SK-N-SH (cell line): ENCODE measurements at places on chromosomes 5 and 9.
A peak's percentile ranks its signal among the peaks of the same experiment; 100 is the strongest.

GRCh38 chr5:38585816-38586215, 29.4 kb upstream of the LIFR start:
- DNase-seq: no peak

- no peak for DNase-seq
Measured at GRCh38 chr5:134273642-134274395, 47.9 kb upstream of the PPP2CA start.

- DNase-seq: peak; percentile 37
Measured at GRCh38 chr5:140563596-140563995, 802 bp downstream of the APBB3 start.

DNA sequence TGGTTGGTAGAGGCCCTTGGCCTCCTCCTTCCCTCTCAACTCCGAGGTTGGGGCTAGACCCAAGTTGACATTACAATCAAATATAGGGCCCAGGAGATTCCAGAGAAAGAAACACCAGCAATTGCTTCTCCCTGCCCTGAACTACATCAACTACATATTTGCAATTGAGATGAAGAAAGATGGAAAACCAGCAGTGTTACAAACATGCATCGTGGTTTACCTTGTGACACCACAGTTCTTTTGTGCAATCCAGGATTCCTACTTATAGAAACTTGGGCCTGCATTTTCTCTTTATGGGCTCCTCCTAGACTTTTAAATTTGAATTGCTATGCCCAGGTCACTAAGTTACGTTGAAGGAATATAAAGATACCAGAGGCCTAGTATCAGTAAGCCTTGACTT, 126.7 kb downstream of the DCP2 start:
- DNase-seq: no peak

DNA sequence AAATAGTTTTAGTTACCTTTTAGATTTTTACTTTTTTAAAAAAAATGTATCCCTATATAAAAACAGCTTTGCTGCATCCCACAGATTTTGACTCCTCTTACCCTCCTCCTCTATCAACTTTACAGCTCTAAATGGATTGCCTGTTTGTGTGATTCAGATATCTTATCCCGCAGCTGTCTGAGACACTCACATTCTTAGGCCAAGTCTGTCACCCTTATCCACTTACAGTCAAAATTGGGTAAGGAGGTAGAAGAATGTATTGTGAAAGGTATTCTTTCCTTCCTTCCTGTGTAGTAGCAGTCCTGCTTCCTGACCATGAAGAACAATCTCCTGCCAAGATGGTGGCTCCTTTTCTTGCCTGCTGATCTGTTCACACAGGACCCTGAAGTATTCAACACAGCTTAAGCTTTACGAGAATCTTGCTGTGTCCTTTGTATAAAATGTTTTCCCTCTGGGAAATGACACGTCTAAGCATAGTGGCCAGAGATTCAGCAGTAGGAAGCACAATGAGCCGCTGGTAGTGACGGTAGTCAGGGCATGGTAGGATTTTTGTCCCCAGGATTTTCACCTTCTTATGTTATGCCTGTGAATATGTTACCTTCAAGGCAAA, 67.7 kb upstream of the ST8SIA4 start:
- no peak for DNase-seq

GRCh38 chr5:16565118-16565517, 51.7 kb downstream of the RETREG1 start:
- DNase-seq: no peak

DNA sequence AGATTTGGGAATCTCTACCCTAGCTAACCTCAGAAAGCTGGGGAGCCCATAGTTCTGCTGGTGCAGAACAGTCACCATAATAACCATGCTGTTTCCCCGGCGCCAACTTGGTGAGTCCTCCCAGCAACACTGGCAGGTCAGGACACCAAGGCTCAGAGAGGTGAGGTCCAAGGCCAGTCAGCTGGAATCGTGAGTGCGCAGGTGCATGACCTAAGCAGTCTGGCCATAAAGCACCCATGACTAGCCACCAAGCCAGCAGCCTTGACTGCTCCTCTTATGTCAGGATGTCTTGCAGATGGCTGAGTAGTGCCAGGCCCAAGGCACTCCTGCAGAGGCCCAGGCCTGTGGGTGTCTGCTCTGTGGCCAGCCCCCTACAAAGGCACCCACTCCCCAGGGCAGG, 2.6 kb downstream of the RNF44 start:
- DNase-seq: no peak
